ENCODE measurements at places on chromosomes 6 and 20.

- no peak for DNase-seq
These were observed at the start of the genes DUSP15 and TTLL9 for GRCh38 chr20:31869942-31870725. Gene DUSP15, minus strand, starts transcription at chr20:31870527. Its CDS starts 190 bp downstream, at chr20:31870337. Gene TTLL9, plus strand, starts transcription at chr20:31870634. Its CDS starts 493 bp downstream, at chr20:31871127.

DNA sequence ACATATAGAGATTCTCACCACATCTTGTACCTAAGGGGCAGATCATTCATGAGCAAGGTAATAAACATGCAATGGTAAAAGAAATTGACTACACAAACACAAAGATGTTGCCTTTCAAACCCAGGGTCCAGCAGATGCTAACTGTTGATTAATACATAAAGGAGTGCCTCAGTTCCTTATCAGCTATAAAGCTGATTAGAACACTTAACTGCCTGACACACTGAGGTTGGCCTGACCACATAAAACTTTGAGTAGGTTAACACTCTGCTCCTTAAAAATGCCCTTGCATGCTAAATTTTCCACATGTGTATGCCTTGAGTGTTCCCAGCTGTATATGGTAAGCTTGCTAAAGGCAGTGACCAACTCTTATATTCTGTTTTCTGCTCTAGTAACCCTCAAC lies 14.9 kb downstream of the CRISP2 start:
- DNase-seq: no peak

DNA sequence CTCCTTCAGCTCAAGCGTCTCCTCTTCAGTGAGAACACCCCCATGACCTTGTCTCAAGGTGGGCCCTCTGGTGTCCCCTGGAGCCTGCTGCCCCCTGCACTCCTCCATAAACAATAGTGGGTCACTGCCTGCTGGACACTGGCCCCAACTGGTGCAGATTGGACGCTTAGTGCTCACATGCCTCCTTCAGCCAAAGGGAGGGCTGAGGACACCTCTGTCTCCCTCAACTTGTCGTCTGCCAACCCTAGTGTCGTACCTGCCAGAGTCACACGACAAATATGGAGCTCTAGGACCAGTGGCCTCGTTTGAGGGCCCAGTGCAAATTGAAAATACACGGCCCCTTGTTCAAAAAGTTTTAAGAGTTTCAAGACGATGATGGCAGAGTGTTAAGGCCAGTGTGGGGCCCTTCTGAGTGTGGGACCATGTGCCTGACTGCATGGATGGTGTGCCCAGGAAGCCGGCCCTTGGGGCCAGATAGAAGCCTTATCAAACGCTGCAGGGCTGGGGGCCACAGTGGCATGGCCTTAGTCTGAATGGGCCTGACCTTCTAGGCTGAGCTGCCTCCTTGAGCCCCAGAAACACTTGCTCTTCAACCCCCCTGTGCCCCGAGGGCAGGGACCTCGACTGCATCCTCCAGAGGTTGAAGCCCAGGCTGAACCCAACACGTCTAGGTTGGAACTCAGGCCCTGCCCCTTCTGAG lies 20.1 kb downstream of the APCDD1L start:
- no peak for DNase-seq

DNA sequence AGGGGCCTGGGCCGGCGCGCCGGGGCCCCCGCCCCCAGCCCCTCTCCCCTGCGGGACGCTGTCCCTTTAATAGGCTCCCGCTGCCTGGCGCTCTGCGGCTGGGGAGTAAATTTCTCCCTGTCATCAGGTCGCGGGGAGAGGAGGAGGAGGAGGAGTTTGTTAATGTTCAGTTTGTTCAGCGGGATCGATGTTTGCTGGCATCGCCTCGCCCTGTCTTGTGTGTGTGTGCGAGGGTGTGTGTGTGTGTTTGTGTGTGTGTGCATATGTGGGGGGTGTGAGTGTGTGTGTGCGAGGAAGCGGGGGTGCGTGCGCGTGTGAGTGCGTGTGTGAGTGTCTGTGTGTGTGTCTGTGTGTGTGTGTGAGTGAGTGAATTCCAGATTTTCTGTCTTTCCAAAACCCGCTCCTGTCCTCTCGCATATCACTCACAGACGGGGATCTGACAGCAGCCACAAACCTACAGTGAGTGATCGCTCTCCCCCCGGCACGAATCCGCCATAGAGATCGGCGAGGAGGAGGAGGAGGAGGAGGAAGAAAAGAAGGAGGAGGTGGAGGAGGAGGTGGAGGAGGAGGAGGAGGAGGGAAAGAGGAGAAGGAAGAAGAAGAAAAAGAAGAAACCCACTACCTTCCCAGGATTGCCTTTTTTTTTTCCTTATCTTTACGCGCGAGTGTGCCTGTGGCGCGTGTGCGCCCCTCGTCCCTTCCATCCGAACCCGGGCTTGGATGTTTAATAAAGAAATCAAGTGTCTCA lies at the start of gene TSHZ2:
Gene TSHZ2, plus strand, starts transcription at position 169 of the 748 bp plus-strand sequence. CDS start 936 bp downstream, outside the sequence.
- DNase-seq: peak; percentile 35

GRCh38 chr6:23591761-23592160 lies 534.3 kb upstream of the NRSN1 start:
- DNase-seq: no peak

GRCh38 chr6:160766989-160767646 lies 65.1 kb downstream of the PLG start:
- DNase-seq: no peak

DNA sequence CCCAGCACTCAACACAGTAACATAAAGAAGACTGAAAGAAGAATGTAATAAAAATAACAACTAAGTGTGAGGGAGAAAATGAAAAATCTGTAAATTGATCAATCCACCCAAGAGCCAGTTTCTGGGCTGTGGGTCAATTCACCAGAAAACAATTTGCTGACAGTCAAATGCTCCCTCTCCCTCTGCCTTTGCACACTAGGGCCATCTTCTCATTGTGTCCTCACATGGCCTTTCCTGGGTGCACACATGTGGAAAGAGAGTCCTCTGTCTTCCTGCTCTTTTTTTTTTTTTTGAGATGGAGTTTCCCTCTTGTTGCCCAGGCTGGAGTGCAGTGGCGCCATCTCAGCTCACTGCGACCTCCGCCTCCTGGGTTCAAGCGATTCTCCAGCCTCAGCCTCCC lies 53.9 kb upstream of the PRND start:
- DNase-seq: no peak

DNA sequence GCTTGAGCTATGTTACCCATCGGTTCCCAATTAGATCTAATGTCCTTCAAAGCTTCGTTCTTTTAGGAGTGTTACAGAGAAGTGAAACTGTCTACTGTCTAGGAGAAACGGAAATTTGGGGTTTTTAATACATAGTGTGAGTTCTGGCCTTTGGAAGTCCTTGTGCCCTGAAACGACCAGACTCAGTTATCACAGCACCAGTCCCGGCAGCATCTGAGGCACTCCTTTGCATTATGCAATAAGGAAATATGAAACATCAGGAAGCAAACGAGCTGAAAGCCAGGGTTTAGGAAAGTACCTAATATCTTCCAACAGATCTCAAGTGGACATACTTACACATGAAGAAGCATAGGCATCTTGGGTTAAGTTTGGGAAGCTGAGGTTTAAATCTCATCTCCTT lies 61.8 kb upstream of the ADGRF1 start:
- no peak for DNase-seq

- no peak for DNase-seq
These were observed 234.5 kb downstream of the BMP7 start for GRCh38 chr20:57031867-57032355.

GRCh38 chr6:114164207-114164606 lies 178.6 kb downstream of the HS3ST5 start:
- DNase-seq: no peak

Data from H54 (cell line).